Heart left ventricle (tissue), 16 donors: ENCODE measurements at places on chromosomes 7 and 10. TPM values are rescaled to one million over a fixed set of nuclear protein-coding genes. Genes with fewer than 3 reads are reported as not detected.

The KLLN gene
- 0.13 TPM for total RNA-seq

The SHH gene
- not detected for total RNA-seq

DNA sequence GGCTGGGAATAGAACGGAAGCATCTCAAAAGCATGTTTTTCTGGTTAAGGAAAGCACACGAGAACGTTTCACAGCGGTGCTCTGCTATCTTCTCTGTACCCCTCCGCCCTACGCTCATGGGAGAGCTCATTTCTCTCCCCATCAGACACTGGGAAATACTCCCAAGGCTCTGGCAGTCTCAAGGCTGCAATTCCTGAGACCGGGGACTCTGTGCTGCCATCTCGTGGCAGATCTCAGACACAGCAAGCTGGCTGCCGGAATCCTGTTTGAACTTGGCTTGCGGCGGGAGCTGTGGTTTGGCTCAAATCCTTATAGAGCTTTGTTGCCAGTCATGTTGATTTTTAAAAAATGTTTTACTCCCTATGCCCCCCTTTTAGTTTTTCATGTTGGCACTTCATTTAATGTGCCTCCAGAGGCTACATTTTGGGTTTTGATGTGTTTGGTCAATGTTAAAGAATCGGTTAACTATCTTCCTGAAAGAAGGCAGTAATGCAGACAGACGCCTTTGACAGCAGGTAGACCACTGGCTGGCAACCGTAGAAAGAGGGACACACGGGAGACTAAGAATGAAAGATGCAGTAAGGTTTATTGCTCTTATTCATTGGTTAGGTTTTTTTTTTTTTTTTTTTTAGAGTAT lies 27.6 kb downstream of the BMPER start:
- peak; percentile 75 for DNase-seq

GRCh38 chr10:85490431-85490830 lies 876.2 kb downstream of the GRID1 start:
- DNase-seq: no peak

DNA sequence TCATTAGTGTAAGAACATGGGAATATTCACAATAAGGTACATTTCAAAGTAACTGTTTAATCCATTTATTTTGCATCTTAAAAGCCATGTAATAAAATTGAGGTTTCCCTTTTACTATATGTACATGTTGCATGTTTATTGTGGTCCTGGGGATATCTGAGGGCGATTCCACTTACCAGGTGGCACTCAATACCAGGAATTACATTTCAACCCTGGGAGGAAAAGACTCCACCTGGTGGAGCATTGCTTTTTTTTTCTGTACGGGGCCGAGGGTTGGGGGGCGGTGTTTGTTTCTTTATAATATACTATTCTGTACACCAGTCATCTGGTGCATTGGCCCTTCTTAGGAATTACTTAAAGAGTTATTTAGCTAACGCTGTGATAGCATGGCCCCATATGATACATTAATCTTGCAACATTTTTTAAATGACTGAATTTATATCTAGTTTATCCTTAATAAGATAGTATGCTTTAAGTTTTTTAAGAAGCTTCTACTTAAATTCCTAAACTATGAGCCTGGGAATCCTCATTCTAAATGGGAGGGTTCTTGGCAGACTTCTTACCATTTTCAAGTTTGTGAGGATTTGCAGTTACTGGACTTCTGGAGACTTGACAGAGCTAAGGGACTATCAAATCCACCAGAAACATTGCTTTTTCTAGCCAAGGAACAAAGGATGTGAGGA lies 7.2 kb upstream of the HGF start:
- no peak for DNase-seq

- DNase-seq: no peak
Measured at GRCh38 chr7:29229066-29229465, 34.5 kb downstream of the CHN2 start.

DNA sequence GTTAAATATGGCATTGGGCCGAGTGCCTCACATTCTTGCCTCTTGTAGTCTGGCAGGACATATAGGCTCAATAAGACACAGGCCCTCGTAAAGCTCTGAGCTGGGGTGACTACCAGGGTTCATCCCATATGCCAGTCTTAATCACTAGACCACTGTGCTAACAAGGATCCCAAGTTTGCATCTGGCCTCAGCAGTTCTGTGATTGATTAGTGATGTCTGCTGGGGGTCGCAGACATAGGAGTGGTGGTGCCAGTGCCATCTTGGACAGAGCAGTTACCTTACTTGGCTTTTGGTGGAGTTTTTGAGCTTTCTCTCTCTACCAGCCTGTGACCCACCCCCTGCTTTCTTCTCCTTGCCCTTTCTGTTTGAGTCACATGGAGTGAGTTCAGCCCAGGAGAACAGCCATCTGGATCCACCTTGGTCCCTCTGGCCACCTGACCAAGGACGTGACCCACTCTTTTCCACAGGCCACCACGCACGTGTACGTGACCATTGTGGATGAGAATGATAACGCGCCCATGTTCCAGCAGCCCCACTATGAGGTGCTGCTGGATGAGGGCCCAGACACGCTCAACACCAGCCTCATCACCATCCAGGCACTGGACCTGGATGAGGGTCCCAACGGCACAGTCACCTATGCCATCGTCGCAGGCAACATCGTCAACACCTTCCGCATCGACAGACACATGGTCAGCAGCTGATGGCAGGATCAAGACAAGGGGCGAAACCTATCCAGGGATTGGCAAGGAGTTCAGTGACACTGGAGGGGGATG lies 4.1 kb upstream of the VSIR start:
- peak; percentile 42 for DNase-seq
